ENCODE measurements at places on chromosomes 12 and 14.

GRCh38 chr12:92486443-92487137 lies 216.2 kb upstream of the PLEKHG7 start:
- DNase-seq = no peak

DNA sequence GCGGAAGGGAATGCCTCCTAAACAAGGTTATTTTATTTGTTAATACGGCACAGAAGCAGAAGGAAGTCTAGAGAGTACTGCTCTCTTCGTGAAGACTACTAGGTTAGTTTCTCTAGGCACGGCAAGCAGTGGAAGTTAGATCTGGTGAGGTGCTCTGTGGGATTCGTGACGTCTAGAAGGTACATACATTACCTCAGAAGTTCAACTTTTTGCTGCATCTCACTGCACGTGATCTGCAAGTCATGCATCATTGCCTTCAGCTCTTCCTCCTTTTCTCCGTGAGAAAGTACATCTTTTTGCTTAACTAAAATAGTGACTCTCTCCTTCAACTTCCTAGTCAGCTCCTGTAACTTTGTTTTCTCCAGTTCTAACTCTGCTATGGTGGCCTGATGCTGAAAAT lies 74.7 kb downstream of the NIN start:
- DNase-seq = no peak

DNA sequence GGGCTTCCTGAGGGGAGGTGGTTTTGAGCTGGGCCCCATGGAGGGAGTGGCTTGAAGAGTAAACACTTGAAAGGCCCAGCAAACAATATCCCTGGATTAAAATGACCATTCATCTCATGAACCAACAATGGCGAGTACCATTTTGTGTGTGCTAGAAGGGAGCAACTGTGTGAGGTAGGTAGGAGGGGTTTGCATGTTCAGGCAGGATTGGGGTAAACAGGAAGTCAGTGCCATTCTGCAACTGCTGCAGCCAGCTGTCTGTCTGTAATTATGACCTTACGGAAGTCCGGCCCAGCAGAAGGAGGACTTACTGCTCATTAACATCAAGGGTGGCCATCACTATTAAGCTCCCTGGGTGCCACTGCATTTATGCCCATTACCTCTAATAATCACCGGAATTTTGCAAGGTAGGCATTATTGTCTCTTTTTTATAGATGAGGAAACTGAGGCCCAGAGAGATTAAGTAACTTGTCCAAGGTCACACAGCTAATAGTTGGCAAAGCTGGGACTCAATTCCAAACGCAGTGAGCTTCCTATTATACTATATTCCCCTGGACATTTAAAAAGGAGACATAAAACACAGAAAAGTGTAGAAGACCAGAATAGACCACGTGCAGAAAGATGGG lies 16.6 kb upstream of the IFI27L2 start:
- no peak for DNase-seq

DNA sequence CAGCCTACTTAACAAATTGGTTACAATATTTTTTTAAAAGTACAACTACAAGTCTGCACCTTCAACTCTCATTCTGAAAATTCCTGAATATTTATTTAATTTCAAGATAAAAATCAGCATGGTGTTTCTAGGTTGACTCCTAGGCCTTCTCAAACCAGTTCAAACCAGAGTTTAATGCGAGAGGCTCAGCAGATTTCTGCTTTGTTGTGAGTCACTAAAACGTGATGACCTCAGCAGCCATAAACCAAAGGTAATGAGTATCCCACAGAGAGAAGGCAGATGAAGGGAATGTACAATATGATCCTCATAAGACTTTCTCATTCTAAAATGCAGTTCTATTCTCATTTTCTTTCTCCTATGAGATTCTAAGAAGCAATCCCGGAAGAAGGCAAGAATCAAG lies 1.5 kb downstream of the PRDM4 start:
- no peak for DNase-seq

- DNase-seq = no peak
These were observed 32.7 kb downstream of the PPP4R3A start for GRCh38 chr14:91477388-91477787.

- DNase-seq = no peak
These were observed 75.5 kb upstream of the RERGL start for GRCh38 chr12:18165422-18165871.

DNA sequence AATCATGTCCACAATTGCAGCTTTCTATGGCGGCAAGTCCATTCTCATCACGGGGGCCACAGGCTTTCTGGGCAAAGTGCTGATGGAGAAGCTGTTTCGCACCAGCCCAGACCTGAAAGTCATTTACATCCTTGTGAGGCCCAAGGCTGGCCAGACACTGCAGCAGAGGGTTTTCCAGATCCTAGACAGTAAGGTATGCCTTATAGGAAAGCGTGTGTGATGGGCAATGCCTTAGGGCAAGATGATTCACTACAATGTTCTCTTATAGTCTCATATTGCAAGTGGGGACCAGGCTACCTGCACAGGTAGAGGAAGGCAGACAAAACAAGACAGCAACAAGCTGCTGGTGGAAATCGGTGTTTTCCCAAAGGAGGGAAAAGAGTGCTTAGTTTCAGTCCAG lies 110.5 kb downstream of the ERGIC2 start:
- no peak for DNase-seq

DNA sequence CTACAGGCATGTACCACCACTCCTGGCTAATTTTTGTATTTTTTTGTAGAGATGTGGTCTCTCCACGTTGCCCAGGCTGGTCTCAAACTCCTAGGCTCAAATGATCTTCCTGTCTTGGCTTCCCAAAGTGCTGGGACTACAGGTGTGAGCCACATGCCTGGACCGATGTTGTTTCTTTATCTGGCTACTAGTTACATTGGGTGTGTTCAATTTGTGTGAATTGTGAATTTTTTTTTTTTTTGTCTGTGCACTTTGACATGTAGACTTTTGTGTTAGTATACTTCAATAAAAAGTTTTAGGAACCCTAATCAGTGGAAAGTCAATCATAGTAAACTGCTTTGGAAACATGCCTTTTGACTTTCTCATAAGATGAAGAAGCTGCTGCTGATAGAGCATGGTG lies 24.0 kb upstream of the SLC17A8 start:
- no peak for DNase-seq

GRCh38 chr14:65164825-65165135 lies 62.5 kb upstream of the MAX start:
- no peak for DNase-seq

- DNase-seq = no peak
These were observed 168.7 kb downstream of the GALC start for GRCh38 chr14:87824266-87824665.

DNA sequence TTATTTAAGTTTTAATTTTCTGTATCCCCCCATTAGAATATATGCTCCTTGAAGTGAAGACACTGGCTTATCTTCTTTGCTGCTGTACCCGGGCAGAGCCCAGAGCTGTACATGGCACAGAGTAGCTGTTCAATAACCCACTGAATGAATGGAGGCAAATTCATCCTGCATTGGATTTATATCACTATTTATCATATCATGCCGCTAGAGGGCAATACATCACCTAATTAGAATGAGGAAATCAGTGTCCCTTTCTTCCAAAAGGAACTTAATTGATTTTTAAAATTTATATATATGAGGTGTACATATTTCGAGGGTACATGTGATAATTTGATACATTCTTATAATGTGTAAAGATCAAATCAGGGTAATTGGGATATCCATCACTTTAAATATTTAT lies 89.2 kb upstream of the TMEM260 start:
- no peak for DNase-seq

DNA sequence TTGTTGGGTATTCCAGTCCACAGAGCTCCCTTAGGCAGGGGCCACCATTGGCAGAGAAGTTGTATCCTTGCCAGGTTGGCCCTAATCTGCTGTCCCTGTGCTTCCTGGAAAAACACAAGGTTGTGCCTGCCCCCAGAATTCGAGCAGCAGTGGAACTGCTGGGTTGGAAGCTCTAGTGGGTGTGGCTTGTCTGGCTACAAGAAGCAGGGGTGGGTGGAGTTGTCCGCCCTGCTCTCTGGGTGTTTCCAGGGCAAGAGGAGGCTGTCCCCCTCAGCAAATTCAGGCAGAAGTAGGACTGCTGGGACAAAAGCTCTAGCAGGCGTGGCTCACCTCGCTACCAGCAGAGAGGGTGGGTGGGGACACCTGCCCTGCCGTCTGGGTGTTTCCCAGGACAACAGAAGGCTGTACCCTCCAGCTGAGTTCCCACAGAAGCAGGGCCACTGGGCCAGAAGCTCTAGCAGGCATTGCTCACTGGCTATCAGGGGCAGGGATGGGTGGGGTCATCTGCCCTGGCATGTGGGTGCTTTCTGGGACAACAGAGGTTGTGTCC lies 72.8 kb upstream of the NPAS3 start:
- DNase-seq = no peak

GRCh38 chr12:71662849-71663560 lies 643 bp downstream of the ZFC3H1 start:
- peak; percentile 66 for DNase-seq

DNA sequence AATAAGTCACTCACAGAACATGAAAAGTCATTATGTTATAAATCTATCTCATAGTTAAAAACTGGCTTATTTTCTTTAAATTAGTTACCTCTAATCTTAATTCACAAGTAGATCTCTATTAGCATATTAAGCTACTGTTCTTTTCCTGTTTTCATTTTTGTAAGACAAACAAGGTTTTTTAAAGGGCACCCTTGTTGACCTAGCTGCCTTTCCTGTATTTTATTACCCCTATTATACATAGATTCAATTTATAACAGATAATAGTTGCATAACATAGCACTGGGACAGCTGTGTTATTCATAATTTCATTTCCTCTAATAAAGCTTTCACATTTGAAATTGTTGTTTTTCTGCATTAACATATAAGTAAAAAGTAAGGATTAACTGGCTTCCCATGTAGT lies 1500.7 kb upstream of the FLRT2 start:
- no peak for DNase-seq

GRCh38 chr12:52763036-52763659 lies 14.0 kb downstream of the KRT76 start:
- no peak for DNase-seq

Data from activated CD4-positive, alpha-beta T cell treated with anti-CD3 and anti-CD28 coated beads for 1 hour (primary cell).